Left lung (tissue), 14 donors: ENCODE measurements at places on chromosomes 7 and 10.

GRCh38 chr10:77939561-77940001, 13.0 kb upstream of the DLG5 start:
- DNase-seq, result no peak

GRCh38 chr10:7181420-7181819, 229.4 kb downstream of the SFMBT2 start:
- no peak for DNase-seq

DNA sequence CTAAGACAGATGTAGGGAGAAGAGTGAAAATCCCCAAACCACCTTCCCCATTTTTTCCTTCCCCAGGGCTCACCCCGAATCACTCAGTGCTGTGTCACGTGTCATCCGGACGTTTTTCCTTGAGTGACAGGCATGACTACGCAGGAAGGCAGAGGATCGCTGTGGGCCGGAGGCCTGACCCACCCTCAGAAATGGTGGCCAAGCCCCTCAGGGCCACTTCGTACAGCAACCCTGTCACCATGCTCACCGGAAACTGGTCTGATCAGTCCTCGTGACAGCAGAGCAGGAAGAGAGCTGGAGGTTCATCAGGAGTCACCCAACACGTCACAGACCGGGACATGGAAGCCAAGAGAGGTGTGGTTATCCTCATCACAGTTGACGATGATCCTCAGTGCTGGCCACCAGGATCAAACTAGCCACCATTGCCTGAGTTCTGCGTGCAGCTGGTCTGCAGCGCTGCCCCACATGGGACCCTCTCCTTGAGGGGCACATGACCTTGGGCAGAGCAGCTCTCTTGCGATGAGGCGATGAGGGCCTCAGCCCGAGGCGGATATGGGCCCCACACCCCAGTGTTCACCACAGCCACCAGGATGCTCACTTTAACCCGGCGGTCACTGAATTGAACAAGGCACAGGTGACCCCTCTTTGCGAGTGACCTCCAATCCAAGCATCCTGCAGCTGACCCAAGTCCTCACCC, 99.3 kb upstream of the INSIG1 start:
- no peak for DNase-seq

- no peak for DNase-seq
These were observed 76.8 kb downstream of the ADK start for GRCh38 chr10:74227697-74228424.

DNA sequence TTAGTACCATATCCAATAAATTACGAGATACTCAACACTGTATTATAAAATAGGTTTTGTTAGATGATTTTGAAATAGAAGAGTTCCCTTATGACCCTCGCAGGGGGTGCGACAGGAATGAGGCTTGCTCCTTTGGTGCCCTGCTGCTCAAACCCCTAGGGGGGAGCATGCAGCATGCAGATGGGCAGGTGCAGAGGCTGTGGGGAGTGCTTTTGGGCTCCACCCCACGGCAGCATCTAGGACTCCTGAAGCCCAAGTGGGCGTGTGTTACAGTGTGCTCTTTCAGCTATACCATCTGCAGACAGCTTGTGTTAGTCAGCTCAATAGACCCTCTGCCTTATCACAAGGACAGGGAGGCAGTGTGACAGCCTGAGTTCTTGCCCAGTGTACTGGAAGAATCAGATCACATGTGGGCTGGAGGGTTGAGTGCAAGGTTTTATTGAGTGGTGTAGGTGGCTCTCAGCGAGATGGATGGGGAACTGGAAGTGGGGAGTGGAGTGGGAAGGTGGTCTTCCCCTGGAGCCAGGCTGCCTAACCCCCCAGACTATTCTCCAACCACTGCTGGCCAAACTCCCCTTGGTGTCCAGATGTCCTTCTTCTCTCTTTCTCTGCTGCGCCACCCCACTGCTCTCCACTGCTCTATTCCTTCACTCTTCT, 3.1 kb upstream of the MRC1 start:
- DNase-seq, result no peak

DNA sequence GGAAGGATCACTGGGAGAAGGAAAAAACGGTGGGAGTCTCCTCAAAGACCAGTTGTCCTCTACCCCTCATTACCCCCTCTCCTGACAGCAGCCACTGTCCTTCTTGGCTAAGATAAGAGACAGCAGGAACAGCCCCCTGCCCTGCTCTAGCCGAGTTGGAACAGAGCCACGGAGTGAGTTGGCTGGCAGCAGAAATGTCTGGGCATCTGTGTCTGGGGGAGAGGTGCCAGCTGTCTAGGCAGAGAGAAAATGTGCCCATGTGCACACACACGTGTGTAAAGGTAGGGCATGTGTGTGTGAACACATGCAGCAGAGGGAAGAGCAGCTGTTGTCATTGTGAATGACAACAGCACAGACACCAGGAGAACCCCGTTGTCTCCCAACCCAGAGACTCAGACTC, 9.4 kb upstream of the HILPDA start:
- no peak for DNase-seq

- no peak for DNase-seq
These were observed 129.3 kb downstream of the FAM107B start for GRCh38 chr10:14645239-14645960.

GRCh38 chr7:127392182-127392565, 334 bp downstream of the ZNF800 start:
- peak; percentile 92 for DNase-seq

DNA sequence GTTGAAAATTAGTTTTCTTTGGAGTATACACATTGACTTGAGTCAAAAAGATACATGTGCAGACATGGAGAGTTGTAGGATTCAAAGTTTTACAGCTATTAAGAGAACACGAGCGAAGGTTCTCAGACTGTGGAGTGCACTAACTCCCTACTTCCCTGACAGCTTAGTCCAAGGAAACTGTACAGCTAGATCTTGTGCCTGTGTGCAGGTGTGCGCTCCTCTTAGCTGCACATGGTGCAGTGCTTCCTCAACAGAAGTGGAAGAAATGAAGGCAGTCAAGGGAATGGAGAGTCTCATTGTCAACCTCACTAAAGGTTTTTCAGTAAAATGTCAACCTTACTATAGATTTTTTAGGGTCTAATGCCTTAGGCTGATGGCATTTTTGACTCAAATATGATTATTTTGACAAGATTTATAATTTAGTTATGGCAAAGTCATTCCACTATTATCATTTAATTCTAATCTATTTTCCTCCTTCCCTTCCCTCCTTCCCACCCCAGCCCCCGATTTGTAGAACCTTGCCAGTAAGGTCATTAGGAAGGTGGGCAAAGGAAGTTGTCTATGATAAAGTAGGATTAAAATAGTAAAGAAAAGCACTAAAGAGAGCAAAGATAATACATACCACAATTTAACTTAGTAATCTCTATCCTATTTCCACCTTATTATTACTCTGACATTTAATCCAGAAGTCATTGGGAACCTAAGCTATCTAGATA, 13.6 kb downstream of the PDK4 start:
- DNase-seq, result no peak

DNA sequence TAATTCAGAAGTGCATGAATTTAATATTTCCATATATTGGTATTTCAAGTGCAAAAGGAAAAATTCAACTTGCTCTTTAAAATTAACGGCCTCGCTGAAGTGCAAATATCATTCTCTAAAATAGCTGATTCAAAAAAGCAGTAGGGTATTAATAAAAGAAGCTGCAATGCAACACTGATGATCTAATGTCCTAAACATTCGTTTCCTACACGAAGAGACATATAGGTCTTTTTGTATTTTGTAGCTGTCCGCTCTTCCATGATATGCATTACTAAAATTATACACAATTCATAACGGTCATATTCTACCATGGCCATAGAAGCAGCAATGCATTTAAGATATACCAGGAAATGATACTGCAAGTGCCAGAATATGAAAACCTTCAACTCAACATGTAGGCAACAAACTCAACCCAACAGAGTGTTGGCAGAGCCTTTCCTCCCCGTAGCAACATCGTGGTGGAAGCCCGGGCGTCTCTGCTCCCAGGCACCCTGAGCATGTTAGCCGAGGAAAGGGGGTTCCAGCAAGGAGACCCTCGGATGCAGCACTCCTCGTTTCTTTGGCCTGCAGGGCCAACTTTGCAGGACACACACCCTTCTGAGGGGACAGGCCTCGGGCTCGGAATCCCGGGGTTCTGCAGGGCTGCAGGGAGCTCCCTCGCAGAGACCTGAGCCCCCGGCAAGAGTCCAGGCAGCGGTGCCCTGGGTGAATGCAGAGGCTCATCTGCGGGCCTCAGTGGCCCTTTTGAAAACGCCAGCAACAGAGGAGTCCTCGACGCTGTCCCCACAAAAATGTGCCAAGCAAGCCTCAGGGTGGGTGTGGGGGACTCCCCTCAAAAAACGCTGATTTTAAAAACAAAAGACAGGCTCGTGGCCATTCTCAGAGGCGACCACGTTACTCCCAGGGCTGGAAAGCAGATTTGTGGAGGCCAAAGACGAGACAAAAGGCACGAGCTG, 1.6 kb downstream of the FAM171A1 start:
- DNase-seq, result no peak

GRCh38 chr10:17225808-17226207, 2.2 kb upstream of the VIM start:
- no peak for DNase-seq

- DNase-seq, result no peak
These were observed 37.9 kb upstream of the DNAJB12 start for GRCh38 chr10:72392571-72392970.

GRCh38 chr7:155761162-155761561, 51.1 kb downstream of the SHH start:
- no peak for DNase-seq

DNA sequence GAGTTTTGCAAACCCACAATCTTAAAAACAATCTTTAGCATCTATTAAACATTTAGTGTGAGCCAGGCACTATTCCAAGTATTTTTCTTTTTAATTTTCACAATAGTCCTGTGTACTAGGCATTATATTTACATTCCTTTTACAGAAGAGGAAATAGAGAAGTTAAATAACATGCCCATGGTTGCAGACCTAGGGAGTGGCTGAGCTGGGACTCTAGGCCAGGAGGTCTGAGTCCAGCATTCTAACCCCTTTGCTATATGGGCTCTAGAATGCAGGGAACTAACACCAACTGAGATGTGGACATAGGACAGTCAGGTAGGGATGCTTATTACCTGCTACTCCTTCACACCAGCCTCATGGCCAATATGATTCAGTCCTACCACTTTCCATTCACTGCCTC, 243.8 kb downstream of the XPNPEP1 start:
- no peak for DNase-seq

DNA sequence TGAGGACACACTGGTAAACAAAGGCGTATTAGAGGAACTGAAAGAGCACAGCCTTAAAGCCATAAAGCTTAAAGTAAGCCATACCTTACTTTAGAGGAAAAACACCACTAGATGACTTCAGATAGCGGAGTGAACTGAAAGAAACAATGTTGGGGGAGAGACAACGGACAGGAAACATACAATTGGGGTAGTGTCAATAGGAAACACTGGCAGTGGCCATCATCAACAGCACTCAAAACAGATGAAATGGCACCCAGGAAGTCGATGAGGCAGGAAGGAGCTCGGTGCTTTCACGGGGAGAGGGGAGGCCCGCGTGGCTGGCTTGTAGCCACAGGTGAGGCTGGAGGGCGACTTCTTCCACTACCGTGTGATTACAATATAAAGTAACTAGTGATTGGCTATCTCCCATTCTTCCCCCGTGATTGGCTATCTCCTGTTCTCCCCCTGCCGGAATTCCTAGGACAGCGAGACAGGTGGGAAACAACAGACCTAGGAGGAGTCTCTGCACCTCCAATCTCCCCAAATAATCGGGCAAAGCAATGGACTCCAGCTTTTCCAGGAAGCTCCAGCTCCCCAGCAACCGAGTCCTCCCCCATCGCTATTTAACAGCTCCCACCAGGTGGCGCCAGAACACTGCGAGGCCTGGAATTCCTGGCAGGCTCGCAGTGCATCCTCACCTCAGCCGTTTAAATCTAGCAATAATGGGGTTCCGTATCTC, 2.4 kb upstream of the TAS2R38 start:
- DNase-seq, result peak; percentile 93
